CD4-positive, CD25-positive, alpha-beta regulatory T cell (primary cell): ENCODE measurements at places on chromosomes 2 and 18.

GRCh38 chr2:187358531-187358930 lies 89.5 kb downstream of the CALCRL start:
- DNase-seq, result no peak

DNA sequence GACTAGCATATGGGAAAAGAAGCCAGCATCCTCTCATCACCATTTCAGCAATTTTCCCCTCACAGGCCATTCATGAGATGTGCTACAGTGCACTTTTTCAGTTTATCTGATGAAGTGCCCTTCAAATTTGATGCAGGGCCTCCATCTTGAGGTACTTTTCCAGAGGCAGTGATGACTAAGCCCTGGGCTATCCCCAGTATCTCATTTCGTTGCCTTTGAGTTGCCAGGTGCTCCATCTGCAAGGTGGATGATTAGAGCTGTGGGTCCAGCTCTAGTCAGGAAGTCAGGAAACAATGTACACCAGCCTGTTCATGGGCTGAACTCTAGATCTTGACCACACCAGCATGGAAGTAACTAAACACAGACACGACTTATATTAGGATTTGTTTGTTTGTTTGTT lies 425.2 kb downstream of the METTL4 start:
- DNase-seq, result no peak

DNA sequence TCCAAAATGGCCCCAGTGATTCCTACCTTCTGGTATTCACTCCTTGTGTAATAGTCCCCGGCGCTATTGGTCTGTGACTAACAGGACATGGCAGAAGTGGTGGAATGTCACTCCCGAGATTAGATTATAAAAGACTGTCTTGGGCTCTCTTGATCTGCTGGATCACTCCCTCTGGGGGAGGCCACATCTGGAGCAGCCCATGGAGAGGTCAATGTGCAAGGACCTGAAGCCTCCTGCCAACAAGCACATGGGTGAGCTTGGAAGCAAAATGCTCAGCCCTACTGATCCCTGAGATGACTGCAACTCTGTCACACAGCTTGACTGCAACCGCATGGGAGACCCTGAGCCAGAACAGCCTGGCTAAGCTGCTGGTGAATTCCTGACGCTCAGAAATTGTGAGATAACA lies 94.3 kb upstream of the GLI2 start:
- no peak for DNase-seq

DNA sequence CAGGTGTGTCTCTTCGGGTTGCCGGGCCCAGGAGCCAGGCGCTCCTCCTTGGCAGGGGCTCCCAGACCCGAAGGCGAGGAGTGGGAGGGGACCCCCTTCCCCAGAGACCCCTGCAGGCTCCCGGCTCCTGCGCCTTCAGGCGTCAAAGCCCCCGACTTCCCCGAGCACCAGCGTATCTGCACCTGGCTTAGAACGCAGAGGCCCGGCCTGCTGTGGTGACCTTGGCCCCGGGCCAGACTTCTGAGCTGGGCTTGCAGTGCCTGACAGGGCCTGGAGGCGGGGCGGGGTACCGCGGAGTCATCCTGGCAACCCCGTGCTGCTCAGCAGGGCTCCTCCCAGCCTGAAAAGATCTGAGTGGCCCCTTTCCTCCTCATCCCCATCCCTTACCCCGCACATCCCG lies 27.0 kb downstream of the SKA1 start:
- no peak for DNase-seq

- no peak for DNase-seq
Measured at GRCh38 chr2:84646514-84646913, 130.2 kb downstream of the DNAH6 start.

DNA sequence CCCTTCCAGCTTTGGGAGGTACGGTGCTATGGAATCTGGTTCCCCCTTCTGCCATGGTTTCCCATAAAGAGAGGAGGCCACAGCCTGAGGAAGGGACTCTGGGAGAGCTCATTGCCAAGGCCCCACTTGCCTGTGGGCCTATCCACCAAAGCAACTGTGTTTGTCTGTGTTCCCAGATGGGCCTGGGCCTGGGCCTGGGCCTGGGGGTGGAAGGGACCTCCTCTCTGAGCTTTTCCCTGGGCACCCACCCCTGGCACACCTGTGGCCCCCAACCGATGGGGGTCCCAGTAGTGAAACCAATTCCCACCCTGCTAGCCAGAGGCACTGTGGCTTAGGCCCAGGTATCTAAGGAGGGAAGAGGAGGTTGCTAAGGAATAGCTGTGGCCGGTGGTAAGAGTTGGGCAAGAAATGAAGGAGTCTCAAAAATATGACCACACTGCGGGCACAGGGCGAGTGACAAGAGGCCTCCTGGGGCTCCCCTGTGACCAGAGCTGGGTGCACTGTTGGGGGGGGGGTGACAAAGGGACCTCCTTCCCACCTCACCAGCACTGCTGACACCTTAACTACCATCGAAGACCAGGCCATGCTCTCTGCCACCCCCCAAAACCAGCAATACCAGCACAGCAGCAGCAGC lies 4.9 kb upstream of the DUSP2 start:
- no peak for DNase-seq

DNA sequence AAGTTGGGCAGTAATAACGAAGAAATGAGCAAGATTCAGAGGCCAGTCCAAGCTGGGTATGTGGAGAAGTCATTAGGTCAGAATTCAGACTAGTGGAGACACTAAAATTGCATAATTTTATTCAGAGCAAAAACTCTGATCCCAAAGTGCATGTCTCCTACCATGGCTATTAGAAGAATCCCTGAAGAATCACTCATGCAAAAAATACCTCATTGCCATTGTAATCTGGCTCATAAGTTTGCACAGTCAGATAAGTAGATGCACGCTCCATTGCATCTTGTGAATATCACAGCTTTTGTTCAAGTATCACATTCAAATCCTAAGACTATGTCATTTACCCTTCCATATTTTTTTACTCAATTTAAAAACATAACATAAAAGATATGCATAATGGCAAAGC lies 692.2 kb upstream of the KLHL29 start:
- no peak for DNase-seq

DNA sequence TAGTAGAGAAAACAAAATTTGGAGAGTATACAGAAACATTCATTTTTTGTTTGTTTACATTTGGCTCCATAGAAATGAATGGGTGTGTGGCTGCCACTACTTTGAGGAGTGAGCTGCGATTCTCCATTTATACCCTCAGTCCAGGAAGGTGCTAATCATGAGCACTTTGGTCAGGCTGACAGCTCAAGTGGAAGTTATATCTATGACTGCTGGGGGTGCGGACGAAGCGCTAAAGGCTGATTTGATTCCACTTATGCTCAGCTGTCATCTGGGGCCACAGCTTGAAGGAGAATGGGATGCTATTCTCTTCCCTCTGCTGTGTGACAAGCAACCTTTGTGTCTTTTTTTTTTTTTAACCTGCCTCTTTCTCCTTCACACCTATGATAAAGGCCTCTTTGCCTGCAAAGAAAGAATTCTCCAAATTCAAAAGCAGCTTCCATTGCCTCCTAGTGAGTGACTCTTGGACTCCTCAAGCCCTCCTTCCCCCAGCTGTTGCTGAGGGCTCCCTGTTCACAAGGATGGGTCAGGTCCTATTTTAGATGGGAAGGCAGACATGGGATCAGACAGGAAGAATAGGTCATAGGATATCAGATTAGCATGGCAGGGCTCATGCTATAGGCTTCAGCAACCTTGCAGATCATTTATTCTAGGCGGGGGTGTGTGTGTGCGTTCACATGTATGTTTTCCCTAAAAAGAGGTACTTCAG lies 201.6 kb downstream of the SETBP1 start:
- DNase-seq, result no peak

- DNase-seq, result no peak
Measured at GRCh38 chr2:85712849-85713612, 18.9 kb downstream of the GNLY start.

DNA sequence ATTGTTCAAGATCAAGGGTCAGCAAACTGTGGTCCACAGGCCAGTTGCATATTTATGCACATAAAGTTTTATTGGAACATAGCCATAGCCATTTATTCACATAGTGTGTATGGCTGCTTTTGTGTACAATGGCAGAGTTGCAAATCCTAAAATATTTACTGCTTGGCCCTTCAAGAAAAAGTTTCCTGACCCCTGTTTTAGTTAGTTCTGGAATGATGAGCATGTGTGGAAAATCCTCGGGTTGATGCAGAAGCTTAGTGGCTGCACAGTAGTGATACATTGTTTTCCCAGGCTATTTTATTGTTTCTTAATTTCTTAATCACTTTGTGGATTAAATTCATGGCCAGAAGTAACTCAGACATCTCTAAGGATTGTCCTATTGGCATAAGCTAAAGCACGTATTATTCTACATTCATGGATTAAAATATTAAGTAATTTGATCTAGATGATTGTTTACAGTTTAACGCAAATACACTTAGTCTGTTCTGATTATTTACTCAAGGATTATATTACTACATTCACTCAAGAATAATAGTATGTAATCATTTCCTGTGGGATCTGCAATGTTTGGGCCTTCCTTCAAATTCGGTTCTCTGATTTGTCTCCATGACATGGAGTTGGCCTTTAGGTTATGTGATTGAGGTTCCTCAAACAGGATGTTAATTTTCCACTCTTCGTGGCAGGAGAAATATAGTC lies 165.5 kb downstream of the TMEM247 start:
- no peak for DNase-seq

DNA sequence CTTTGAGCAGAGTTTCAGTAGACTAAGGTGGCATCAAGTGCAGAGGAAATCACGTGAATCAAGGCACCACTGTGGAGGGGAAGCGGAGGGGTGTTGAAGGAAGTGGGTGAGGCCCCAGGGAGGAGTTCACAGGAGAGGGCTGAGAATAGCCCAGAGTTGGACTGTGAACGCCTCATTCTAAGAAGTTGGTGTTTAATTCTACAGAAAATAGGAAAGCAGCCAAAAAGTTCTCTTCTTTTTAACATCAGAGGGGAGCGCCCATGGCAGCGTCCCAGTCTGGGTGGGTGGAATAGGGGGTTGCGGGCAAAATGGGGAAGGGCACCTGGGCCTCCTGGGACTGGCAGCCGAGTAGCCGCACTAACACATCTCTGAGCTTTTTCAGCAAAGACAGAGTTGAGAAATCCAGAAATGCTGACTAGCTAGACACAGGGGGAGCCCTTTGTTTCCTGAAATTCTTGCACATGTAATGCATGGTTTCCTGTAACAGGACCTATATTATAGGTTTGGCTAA lies 97.0 kb downstream of the NEB start:
- DNase-seq, result peak; percentile 96

DNA sequence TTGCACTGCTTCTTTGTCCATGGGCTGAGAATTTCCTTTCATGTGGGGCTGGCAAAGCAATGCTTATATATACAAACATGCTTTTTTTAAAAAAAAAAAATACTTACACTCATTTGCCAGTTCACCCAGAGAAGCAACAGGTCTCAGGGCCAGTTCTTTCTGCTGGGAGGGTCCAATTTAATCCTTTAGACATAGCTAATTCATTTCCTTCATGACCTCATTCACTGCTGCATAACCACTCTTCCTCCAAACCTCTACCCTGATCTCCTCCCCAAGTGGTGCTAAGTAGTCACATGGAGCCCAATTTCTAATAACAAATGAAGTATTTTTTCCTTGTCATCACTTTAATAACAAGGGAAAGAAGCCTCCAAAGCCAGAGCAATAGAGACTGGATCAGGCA lies 17.1 kb upstream of the TMEM178A start:
- DNase-seq, result no peak

- no peak for DNase-seq
Measured at GRCh38 chr2:78982638-78983330, 42.7 kb upstream of the REG3G start.

DNA sequence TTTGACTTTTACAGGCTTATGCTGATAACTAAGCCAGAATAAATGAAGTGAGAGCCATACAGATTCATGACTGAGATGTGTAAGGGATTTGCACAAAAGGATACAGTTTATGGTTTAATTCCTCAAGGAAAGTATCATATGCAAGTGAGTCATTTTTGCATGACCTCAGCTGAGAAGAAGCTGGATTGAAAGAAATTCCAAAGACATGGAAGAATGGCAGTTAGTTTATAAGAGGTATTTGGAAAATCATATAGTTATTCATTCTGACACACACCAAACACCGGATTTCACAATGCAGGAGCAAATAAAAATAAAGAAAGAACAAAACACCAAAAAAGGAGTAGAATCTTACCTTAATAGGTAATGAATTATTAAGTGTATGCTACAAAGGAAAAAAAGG lies 83.2 kb upstream of the RND3 start:
- no peak for DNase-seq

GRCh38 chr2:46290078-46290477 lies 7.1 kb upstream of the EPAS1 start:
- DNase-seq, result no peak

GRCh38 chr2:8514796-8515758 lies 166.8 kb upstream of the ID2 start:
- DNase-seq, result peak; percentile 77

DNA sequence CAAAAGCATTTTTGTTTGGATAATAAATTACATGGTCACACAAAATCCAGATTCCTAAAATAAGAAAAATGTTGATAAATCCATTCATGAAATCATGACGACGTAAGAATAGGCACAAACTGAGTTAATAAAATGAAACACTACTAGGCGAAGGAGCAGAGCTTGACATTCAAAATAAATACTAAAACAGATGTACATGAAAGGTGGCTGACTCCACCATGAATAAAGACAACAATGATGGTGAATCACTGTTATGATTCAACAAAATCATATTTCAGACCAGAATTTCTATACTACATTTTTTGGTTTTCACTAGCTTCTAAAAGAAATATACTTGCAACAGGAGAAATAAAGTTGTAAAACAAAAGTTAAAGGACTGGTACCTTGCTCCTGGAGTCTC lies 122.0 kb upstream of the RNU4ATAC start:
- DNase-seq, result no peak

DNA sequence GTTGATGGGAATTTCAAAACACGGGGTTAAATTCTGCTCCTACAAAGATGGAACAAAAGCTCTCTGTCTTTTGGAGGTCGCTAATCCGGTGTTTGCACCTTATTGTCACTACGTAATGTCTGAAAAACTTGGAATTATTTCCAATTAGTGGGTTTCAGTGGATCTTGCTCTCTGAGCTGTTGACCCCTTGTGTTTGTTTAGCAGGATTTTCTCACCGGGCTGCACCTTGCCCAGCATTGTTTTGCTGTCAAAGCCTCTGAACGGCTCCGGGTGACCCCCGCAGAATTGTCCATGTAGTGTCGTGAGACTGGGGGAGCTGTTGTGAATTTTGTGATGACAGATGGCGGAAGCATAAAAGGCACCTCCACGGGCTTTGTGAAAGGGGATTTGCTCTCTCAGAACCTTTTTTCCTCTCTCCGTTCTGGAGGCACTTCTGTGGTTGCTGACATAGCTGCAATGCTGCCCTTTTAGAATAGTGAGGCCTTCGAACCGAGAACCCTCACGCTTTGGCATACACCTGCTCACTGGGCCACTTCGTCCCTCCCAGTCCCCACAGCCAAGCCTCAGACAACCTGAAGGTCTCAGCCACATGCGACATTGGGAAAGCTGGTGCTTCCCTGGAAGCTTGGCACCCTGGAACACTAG lies 129.4 kb downstream of the ACOXL start:
- no peak for DNase-seq
